Sigmoid colon (tissue), 7 donors: ENCODE measurements at places on chromosomes 12 and 14. TPM values are rescaled to one million over a fixed set of nuclear protein-coding genes. Genes with fewer than 3 reads are reported as not detected.

Gene LRCOL1
- 0.55 TPM for polyA plus RNA-seq

Gene SYT10
- not detected for polyA plus RNA-seq

Gene OLR1
- not detected for polyA plus RNA-seq

Gene GLIPR1L2
- not detected for polyA plus RNA-seq

Gene KCNA5
- 0.45 TPM for polyA plus RNA-seq

Gene ERBB3
- polyA plus RNA-seq = 69.8 TPM

Gene PLA2G1B
- 7.8 TPM for polyA plus RNA-seq

Gene IFI27
- 1,595 TPM for polyA plus RNA-seq

Gene TOMM20L
- polyA plus RNA-seq = not detected

Gene RTL1
- polyA plus RNA-seq = not detected

Gene CLEC9A
- polyA plus RNA-seq = 1.5 TPM

Gene CLMN
- polyA plus RNA-seq = 18.0 TPM

Gene CNIH1
- 97.6 TPM for polyA plus RNA-seq

Gene NOVA1
- polyA plus RNA-seq = 1.2 TPM

Gene MYF6
- not detected for polyA plus RNA-seq

Gene RIMBP2
- 0.23 TPM for polyA plus RNA-seq

Gene KRT71
- not detected for polyA plus RNA-seq

Gene CHFR
- 20.3 TPM for polyA plus RNA-seq

Gene C12orf42
- polyA plus RNA-seq = not detected

Gene IL26
- not detected for polyA plus RNA-seq

Gene FAM181A
- not detected for polyA plus RNA-seq

Gene SMOC1
- polyA plus RNA-seq = 0.77 TPM

Gene DDN
- polyA plus RNA-seq = 0.69 TPM

Gene PTMS
- polyA plus RNA-seq = 93.2 TPM
